Left lung (tissue), 14 donors: ENCODE measurements at places on chromosomes 7 and 10. TPM values are rescaled to one million over a fixed set of nuclear protein-coding genes. Genes with fewer than 3 reads are reported as not detected.
A peak's percentile ranks its signal among the peaks of the same experiment; 100 is the strongest.

GRCh38 chr7:87058744-87059524 lies 520 bp downstream of the ELAPOR2 start:
- peak; percentile 40 for DNase-seq

Gene HOXA7
- total RNA-seq, result 2.2 TPM

GRCh38 chr7:128121711-128122530 lies 90.7 kb upstream of the LRRC4 start:
- no peak for DNase-seq

DNA sequence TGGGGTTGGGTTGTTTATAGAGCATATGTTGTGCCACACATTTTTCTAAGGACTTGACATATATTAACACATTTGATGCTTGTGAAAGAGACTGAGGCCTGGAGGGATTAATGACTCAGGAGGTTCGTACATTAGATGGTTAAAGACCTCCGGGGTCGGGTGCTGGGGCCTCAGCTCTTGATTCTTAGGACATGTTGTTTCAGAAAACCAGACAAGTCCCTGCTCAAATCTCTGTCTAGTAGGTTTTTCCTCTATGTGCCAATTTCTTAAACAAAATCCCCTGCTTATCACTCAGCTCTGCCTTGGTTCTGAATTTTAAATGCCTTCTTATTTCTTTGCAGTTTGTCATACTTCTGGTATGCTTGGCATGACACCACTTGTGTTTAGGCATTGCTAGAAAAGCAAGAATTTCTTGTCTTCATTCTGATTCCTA lies 5.8 kb downstream of the UPP1 start:
- DNase-seq, result no peak

Gene PKD2L1
- total RNA-seq, result 0.37 TPM

- DNase-seq, result no peak
Observed at GRCh38 chr10:49107111-49107886, 8.0 kb downstream of the VSTM4 start.
